ENCODE measurements at places on chromosomes 16 and 17.
A peak's percentile ranks its signal among the peaks of the same experiment; 100 is the strongest.

- no peak for DNase-seq
Measured at GRCh38 chr17:35185849-35186248, 8.3 kb downstream of the SLC35G3 start.

DNA sequence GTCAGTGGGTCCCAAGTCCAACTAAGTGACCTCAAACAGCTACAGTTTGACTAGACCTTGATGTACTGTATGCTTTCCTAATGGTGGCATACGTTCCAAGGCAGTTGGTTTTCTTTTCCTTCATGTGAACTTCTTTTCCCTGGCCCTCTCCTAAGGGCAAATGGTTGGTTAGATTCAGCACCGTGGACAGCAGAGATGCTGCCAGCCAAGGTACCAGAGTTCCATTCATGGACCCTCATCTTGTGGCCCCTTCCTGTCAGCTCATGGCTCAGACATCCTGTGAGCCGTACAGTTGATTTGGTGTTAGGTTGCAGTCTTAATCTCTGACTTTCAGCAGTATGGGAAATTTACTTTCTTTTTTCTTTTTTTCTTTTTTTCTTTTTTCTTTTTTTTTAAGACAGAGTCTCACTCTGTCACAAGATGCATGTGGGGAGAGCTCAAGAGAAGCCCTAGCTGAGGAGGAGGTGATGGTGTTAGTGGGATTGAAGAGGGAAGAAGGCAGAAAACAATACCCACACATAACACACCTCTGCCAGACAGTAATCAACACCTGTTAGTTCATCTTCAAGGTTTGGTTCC, 122.4 kb downstream of the USP31 start:
- DNase-seq = peak; percentile 63

DNA sequence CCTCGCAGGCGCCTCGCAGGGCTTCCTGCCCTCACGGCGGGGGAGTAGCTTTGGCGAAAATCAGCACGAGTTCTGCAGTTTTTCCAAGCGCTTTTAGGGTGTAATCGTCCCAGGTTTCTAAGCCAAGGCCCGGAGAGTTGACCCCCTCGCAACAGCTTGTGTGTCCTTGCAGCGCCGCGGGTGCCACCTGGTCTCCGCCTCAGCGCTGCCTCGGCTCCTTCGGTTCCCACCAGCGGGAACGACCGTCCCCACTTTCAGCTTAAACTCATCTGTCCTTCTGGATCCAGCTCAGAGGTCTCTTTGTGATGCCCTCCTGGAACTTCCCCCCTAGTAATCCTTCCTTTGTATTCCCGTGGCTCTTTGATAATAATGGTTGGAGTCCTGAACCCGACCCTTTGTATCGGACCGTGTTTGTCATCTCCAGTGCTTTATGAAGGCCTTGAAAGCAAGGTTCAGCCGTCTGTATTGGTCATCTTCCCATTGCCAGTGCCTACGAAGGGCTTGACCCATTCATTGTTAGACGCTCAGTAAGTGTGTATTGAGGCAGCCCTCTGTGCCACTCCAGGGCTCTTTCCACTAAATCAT, 858 bp upstream of the SMARCE1 start:
- DNase-seq = peak; percentile 10

DNA sequence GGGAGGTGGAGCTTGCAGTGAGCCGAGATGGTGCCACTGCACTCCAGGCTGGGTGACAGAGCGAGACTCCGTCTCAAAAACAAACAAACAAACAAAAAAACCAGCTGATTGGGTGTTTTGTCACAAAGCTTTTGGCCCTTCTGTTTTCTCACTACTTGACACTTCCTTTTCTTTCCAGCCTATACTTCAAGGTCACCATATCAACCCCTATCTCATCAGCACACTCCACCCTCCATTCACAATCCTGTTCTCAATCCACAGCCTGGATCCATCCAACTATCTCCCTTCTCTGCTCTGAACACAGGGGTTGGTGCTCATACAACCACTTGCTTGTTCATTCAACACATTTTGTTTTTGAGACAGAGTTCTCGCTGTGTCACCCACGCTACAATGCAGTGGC, 6.6 kb upstream of the MED11 start:
- DNase-seq = no peak

GRCh38 chr16:49876716-49877129, 20.8 kb upstream of the ZNF423 start:
- peak; percentile 86 for DNase-seq

- no peak for DNase-seq
Measured at GRCh38 chr16:22670551-22671041, 143.4 kb upstream of the HS3ST2 start.

DNA sequence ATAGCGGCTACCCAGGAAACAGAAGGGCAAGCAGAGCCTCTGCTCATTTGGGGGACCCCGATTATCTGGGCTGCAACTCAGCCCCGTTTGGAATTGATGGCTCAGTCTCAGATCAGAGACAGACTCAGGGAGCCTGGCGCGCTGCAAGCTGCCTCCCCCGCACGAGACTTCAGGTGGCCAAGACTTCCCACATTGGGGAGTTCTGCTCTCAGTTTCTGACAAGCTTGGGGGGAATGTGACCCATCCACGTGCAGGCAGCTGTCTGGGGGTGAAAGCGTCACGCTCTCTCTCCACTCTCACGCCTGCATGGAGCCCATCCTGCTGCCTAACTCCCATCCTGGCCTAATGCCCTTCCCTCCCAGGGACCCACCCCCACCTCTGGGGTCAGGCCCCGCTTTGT, 157.6 kb upstream of the GSE1 start:
- DNase-seq = no peak

DNA sequence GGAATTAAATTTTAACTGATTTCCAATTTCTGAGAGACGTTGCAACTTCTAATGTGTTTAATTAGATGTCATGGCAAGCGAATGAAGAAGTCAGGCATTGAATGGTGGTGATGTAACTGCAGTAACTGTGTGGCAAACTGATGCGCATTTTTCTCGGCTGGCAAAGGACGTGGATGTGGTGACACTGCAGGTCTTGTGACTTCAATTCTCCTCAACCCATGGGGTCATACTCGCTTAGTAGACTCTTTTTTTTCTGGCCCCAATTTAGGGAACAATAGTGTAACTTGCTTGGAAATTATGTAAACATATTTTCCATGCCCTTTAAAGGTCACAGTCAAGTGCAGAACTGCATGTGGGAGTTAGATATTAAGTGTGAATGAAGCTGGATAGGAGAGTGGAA, 1.9 kb upstream of the FAM20A start:
- DNase-seq = no peak

All from hepatocyte (in vitro differentiated cells).